ENCODE measurements at places on chromosomes 4 and X.

GRCh38 chrX:13159886-13160285 lies 115.5 kb upstream of the FAM9C start:
- DNase-seq = peak; percentile 32

DNA sequence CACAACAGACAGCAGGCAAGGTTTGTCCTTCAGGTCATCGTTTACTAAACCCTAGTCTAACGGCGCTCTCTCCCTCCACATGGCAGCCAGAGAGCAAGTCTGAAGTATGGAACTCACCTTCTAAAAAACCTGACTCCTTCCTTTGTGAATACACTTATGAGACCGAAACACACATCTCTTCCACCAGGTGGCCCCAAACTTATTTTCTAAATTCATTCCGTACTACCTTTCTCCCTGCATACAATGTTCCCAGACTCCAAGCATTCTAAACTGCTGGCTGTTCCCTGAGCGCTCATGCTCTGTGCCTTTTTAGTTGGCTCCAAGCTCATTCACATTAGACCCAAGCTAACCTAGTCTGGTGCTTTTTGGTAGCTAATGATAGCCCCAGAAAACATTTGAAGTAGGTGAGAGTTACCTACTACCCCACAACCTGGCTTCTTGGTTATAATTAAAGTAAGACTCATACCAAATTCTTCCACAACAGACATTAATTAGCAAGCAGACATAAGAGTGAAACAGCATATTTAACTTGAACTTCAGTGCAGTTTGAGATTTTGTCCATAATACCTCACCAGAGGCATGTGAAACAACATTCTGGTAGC lies 67.6 kb upstream of the DCLK2 start:
- DNase-seq = peak; percentile 78

GRCh38 chrX:16462912-16463311 lies 187.0 kb upstream of the S100G start:
- peak; percentile 91 for DNase-seq

DNA sequence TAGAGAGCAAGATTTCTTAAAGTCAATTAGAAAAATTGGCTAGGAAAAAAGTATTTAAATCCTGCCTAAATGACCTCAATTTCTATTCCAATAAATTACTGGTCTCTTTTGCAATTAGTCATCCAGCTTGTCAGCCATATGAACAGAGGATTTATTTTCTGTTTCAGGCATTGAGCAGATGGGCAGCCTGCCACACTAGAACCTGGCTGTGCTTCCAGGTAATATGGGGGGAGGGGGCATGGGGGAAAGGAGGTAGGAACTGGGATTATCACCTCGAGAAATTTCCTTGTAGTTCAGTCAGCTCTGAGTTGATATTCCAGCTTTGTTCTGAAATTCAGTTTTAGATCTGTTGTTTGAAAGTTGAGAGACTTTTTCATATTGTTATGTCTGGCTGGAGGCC lies 206.3 kb upstream of the LCORL start:
- no peak for DNase-seq

GRCh38 chr4:37767546-37767945 lies 58.9 kb upstream of the PGM2 start:
- peak; percentile 45 for DNase-seq

DNA sequence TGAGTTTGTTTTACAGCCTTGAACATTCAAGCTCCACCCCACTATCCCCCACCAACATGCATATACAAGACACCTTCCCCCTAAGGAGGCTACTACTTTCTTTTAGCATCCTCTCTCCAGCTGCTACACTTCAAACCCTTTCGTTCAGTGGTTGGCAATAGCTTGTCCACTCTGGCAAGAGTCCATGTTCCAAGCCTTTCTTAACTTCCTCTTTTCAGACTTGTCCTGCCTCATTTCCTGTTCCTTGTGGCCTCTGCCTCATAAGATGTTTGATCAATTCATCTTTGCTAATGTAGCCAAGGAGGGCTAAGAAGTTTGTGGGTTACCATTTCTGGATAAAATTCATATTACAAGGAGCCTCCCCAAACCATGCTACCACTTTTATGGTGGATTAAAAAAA lies 20.8 kb upstream of the ZCCHC12 start:
- DNase-seq = peak; percentile 33

- no peak for DNase-seq
Observed at GRCh38 chr4:83212041-83212851, 72.4 kb downstream of the COQ2 start.

- DNase-seq = no peak
Observed at GRCh38 chrX:108250654-108251579, 159.3 kb downstream of the ATG4A start.

DNA sequence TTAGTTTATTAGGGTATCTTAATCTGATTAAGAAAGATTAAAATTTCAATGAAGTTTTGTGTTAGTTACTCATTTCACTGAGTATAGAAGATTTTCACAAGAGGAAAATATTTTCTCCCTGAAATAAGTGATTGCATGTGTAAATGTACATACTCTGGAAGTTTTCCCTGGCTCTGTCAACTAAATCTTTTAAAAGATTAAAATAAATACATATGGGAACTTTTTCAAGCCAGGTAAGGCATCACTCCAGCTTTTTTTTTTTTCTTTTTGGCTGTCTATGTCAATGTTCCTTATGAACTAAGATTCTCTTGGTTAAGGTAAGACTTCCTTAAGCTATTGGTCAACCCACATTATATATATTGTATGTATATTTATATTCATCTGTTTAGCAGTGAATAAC lies 117.6 kb downstream of the CBR4 start:
- DNase-seq = no peak

DNA sequence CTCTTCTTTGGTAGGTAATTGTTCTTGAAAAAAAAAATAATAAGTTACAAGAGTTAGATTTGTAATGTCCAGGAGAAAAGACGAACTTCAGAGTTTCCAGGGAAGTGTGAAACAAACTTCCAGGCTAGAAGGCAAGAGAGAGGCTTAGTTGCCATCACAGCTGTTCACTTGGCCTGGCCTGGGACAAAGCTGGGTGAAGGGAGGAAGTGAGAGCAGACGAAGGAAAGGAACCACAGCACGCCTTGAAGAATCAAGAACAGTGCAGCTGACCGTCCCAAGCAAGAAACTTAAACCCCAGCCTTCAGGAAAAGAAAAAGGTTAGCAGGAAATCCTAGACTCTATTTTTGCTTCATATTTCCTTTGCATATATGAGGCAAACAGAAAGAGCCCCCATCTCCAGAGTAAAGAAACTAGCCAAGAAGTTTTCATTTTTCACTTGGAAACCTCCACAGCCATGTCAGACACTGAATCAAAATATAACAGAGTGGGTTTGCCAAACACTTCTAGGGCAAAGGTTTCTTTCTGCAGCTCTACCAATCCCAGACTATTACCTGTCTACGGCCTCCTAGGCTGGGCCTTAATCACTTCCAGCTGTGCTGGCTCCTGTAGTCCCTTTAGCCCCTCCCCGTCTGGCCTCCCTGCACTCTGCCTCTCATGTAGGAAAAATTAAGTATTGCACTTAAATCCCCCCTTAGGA lies 209.6 kb downstream of the SPATA18 start:
- peak; percentile 50 for DNase-seq

DNA sequence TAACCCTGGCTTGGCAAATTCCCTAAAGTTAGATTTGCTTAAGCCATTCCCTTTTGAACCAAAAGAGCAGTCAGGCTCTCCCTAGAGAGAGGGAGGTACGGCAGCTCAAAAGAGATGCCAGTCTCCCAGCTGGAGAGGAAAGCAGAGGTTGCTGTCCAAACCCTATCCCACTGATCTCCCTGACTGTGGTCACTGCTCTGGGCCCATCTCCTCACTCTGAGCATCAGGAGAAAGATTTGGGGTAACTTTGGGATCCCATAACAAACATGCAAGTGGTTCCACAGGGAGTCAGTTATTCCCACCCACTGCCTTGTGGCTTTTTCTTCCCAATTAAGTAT lies 17.1 kb downstream of the ACSL1 start:
- no peak for DNase-seq

GRCh38 chrX:47278691-47279090 lies 45.9 kb downstream of the USP11 start:
- DNase-seq = peak; percentile 80

DNA sequence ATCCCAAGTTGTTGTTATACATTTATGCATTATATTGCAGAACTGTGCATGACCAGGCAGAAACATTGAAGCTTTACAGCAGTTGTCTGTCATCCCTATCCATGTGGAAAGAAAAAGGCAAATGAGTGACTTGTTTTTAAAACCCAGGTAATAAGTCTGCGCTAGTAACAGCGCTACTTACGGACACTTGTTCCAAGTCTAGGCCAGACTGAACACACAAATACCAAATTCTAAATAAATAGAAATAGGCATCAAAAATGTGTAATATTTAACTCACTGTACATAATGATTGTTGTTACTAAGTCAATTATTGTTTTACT lies 548 bp upstream of the MAML3 start:
- DNase-seq = no peak

- no peak for DNase-seq
Observed at GRCh38 chr4:1211371-1211770, 37.6 kb downstream of the CTBP1 start.

GRCh38 chr4:6693231-6694176 lies at the start of gene S100P:
TSS of gene S100P (plus strand) at chr4:6693878. CDS start at chr4:6693933, 55 bp downstream.
- DNase-seq = peak; percentile 16

DNA sequence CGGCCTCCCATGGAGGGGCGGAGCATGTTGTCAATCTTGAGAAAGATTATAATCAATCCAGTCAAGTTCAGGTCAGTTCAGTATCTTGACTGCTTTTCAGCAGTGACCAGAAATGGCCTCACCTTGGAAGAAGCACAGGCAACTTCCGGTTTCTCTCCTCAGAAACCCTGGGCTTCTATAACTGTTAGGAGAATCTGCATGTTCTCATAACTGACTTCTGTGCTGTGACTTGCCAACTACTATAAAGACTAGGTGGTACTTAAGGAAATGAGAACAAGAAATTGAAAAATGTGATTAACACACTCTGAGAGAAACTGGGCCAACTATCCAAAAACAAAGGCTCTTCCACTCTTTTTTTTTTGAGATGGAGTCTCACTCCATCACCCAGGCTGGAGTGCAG lies 35.9 kb upstream of the TLR3 start:
- DNase-seq = no peak

DNA sequence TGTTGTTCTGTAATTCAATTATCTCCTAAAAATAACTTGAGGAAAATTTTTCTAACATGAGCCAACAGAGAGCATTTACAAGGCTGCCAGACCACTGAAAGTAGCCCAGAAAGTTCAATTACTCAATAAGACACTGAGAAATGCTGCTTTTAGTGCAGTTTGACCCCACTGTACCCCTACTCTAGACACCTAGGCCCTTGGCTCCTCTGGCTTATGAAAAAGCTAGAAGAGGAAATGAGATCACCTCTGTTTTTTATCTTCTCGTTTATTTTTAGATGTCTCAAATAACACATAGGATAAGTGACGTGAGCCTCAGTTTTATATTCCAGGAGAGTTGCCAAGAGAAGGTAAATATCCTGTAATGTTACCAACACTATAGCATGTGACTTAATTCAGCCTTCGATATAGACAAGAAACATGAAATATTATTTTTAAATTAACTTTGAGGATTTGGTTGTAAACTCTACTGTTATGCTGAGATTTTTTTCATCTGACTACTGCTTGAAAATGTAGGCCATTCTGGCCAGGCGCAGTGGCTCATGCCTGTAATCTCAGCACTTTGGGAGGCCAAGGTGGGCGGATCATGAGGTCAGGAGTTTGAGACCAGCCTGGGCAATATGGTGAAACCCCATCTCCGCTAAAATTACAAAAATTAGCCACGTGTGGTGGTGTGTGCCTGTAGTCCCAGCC lies 24.4 kb downstream of the TNIP3 start:
- DNase-seq = peak; percentile 87

DNA sequence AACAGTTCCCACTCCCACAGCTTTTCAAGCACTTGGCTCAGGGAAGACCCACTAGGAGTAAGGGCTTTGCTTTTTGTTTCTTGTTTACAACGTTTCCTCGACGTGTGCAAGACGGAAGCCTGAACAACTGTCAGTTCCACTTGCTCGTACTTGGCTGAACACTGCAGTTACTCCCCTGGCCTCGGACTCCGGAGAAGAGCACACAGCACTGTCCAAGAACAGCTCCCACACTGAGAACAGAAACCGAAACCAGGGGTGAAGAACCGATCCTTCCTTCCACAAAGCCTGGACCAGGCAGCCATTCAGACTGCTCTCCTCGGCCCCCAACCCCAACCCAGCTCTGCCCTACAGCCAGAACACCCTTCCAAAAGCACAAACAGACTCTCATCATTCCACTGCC lies 25.5 kb downstream of the IRF2 start:
- DNase-seq = peak; percentile 56
